Brain pericyte (primary cell): ENCODE measurements at places on chromosomes 2 and 18.

DNA sequence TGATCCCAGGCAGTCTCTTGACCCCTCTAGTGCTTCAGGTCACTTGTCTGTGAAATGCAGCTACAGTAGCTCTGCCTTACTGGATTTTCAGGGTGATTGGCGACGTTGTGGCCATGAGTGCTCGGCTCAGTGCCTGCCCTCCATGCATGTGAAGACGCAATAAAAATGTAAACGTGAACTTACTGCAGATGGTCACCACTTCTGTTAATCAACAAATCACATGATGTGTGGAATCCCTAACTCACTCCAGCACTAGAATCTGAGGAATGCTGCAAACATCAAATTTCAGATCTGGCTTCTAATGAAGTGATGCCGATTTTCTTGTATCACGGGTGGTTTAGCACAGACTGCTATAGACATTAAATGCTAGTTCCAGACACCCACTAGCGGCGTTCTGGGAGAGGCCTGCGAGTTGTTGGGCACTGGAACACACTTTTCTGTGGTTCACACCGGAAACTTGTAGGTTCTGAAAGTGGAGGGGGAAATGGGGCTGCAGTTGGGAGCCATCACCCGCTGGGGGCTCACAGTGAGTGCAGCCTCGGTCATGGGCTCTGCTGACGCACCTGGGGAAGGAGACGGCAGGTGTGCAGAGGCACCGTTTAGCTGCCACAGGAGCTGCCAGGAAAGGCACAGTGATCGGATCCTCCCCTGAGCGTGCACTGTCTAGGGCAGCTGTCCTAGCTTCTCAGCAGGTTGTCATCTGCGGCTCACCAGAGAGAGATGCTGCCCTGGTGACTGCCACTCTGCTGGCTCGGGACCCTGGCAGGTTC, 6.5 kb downstream of the CNDP1 start:
- no peak for DNase-seq

DNA sequence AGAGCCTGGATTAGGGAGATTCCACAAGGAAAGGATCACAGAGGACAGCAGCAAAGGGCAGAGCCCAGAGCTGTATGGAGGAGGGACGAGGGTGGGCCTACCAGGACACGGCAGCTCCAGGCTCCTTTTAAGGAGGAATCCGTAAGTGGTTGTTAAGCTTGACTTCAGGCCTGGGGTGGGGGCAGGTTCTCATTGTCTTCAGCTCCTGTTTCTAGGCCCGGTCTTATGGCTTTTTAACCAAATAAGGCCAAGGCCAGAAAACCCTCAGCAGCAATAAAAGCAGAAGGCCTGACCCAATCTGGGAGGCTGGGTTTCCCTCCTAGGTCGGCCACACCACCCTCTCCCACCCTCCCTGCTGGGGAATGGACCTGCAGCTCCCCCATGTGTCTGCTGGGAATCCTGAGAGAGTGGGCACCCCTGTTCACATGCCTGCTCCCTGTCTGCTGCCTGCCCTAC, 111.2 kb downstream of the PLB1 start:
- DNase-seq: no peak

GRCh38 chr2:45190481-45190942, 181.3 kb upstream of the SIX2 start:
- DNase-seq: no peak

- DNase-seq: no peak
Measured at GRCh38 chr2:76478266-76479035, 767.7 kb upstream of the GCFC2 start.

GRCh38 chr2:212970132-212970531, 181.3 kb downstream of the IKZF2 start:
- DNase-seq: no peak

GRCh38 chr18:26487437-26487836, 60.9 kb downstream of the KCTD1 start:
- no peak for DNase-seq
